ENCODE measurements at places on chromosomes 2 and 18.
A peak's percentile ranks its signal among the peaks of the same experiment; 100 is the strongest.

GRCh38 chr18:61898640-61899101 is 5.9 kb upstream of the RNF152 start:
- DNase-seq = no peak

DNA sequence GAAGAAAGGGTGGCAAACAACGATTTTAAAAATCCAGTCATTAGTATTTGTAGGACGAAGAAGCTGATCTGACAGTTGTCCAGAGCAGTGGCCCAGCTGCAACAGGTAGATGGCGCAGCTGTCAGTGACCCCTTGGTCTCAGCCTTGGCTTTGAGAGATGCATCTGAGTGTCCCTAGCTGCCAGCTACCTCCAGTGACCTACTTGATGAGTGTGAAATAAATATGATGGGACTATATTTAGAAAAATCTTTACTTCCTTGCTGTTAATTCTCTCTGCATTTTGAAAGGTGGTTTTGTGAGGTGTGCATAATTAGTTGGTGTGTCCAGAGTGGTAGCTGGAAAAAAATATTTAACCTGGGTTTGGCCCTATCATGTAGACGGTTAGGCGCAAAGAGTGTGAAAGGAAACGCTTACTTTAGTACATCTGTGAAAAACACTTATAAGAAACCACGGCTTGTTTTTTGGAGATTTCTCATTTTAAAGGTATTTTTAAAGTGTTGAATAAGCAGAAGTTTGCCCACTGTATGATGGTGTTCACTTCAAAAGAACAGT is 963 bp downstream of the INPP1 start:
- no peak for DNase-seq

DNA sequence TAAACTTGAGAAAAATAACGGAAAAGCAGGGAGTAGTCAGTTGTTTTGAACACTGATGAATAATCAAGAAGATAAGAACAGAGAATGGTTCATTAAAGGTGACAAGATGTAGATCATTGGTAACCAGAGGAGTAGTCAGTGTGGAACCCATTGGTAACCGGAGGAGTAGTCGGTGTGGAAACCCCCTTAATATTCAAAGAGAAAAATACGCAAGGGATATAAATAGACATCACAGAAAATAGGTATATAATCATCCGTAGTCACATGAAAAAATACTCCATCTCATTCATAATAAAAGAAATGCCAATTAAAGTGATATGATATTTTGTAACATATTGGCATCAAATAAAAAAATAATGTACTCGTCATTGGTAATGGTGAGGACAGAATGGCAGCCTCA is 70.6 kb upstream of the EPAS1 start:
- DNase-seq = no peak

GRCh38 chr2:86398500-86399474 is 42.4 kb upstream of the KDM3A start:
- DNase-seq = no peak

DNA sequence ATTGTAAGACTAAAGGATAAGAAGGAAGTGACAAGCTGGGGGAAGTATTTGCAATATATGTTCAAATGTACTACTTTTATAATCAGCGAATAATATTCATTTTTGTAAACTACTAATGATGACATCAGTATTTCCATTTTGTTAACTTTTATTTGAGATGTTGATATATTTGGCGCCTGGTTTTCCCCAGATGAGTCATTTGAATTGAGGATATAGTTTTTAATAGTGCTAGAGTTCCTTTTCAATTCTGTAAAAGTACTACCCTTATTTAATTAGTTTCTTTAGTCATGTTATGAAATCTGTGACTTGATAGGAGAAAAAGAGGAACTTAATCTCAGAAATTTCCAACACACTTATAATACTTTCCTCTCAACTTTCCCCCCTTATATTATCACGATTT is 495.3 kb downstream of the IRS1 start:
- DNase-seq = no peak

DNA sequence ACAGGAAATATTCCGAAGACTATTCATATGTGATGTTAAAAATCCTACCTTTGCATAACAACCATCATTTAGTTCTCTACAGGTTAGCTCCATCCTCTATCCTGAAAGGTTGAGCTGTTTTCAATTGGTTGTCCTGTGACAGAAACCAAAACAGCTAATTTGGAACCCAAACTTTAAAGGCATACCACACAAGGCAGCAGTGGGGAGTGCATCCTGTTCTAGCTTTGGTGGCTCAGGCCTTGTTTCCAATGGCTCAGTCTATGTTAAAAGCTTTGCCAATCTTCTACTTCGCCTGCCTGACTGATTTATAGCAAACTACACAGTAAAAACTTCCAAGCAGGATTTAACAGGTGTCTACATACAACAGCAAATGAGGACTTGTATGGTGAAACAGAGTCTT is 3.2 kb downstream of the CD226 start:
- no peak for DNase-seq

- no peak for DNase-seq
Measured at GRCh38 chr2:120406566-120406965, 60.6 kb downstream of the INHBB start.

GRCh38 chr2:231632559-231633142 is 40.0 kb downstream of the TEX44 start:
- DNase-seq = no peak

DNA sequence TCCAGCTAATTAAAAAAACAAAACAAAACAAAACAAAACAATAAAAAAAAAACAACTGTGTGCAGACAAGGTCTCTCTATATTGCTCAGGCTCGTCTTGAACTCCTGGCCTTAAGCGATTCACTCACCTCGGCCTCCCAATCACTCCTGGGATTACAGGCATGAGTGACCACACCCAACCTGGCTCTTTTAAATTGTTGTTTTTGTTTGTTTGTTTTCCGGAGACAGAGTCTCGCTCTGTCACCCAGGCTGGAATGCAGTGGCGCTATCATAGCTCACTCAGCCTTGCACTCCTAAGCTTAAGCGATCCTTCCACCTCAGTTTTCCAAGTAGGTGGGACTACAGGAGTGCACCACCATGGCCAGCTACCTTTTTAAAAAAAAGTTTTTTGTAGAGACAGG is 201.6 kb downstream of the EN1 start:
- DNase-seq = no peak

DNA sequence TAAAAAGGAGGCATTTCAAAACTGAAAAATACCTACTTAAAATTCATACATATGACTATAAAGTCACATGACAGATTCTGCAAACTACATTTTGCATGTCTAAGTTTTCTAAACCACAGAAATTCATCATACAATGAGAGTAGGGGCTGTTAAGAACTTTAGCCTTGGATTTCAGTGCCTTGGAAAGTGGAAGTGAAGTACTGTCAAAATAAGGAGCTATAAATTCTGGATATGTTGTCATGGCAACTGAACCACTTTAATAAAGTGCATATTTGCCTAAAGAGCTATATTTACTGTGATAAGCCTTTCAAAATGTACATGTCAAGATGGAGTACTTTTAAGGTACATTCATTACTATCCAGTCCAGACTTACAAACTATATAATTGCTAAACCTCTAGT is 227.1 kb downstream of the RAB3GAP1 start:
- no peak for DNase-seq

DNA sequence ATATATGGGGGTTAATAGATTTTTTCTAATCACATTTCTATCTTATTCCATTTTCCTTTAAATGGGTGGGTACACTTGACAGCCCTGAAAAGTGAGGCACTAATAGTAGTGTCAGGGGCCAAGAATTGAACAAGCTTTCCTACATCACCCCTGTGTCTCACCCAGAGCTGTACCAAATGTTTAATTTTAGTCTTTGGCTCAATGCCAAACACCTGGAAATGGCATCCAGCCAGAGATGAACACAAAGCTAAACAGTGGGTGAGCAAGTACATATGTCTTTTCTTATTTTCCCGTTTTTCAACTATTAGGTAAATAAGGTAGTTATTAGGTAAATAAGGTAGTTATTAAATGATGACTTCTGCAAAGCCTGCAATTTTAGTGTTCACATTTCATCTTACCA is 276.3 kb upstream of the ERBB4 start:
- DNase-seq = no peak

DNA sequence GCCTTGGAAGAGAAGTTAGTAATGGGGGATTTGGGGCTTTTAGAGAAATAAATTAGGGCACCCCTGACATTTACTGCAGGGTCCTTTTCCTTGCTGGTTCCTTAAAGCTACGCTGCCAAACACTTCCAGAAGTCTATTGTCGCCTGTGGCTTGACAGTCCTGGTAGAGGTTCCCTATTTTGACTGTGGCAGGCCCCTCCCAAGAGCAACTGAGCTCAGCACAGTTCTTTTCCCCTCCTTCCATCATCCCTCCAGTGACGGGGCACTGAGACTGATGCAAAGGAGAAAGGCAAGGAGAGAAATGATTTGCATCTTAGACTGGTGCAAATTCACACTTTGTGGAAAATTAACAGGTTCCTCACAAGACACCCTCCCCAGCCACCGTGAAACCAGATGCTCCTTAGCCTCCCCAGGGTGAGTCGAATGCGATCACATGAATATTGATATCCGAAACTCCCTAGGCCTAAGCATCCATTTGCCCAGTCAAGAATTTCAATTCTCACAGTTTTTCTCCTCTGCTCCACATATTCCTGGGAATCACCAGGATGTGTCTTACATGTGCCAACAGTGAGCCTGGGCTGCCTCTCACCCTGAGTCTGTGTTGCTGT is 45.4 kb downstream of the RABL2A start:
- no peak for DNase-seq

DNA sequence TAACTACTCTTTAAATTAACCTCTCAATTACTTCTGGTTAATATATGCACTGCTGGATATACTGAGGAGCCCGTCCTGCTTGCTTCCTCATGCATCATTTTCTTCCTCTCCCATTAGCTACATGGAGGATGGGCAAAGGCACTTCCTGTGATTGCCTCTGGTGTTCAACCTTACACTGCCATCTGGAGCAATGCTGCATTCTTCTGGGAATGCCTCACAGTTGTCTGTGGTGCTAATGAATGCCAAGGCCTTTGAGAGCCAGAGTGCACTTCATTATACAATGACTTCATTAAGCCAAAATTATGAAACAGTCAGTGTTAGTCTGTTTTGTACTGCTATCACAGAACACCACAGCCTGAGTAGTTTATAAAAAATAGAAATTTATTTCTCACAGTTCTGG is 134.8 kb upstream of the DOCK10 start:
- DNase-seq = no peak

GRCh38 chr2:238702276-238703052 is 145.4 kb upstream of the TWIST2 start:
- DNase-seq = no peak

DNA sequence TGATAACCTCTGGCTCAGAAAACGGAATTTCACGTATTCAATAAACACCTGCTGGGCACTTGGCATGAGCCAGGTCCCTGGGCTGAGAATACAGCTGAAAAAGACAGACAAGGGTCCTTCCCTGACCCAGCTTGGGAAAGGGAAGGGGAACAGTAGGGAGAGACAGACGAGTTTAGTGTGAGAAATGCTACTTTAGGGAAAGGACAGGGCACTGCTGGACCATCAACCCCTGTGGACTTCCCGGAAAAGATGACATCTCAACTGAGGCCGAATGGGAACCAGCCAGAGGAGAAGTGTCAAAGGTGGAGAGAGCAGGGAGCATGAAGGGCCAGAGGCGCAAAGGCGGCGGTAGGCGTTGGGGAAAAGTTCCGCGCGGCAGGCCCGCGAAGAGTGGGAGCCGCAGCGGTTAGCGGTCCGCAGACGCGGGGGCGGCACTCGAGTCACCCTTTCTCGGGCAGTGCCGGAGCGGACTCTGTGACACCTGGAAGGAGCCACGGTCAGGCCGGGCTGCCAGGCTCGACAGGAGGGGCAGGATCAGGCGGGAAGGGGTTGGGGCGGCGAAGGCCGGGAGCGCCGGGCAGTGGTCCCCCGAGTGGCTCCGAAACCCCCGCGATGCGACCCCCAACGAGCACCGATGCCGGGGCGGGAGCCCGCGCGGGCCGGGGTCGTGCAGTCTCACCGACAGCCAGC is 519 bp downstream of the TEX261 start:
- peak; percentile 27 for DNase-seq

DNA sequence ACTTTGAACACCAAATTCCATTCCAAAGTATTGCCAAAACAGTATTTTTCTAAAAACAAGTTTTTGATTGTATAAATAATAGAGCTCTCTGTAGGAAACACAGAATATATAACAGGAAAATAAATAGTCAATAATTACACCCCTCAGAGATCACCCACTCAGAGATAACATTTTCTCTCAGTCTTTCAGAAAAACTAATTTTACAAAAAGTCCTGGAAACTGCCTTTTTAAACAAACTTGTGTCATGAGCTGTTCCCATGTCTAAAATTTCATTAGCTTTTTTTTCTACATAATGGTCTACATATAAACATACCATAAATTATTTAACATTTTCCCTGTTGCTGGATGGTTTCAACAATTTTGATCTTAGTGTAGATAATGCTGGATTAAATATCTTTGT is 1.2 kb upstream of the WDSUB1 start:
- DNase-seq = no peak

DNA sequence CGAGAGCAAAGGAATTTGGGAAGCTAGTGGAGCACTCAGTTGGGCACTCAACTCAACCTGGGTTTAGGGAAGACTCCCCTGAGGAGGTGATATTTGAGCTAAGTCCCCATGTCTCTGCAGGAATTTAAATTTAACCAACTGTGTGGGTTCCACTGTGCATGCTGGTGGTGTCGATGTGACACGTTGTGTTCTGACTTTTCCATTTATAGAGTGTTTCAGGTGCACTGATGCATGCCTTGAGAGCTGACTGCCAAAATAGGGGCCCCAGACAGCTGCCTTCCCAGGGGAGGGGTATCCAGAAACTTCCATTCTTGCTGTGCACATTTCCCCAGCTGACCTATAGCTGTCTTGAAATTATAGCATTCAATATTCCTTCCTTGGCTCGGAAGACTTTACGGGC is 63.7 kb upstream of the BCL2L11 start:
- DNase-seq = no peak

- DNase-seq = no peak
Measured at GRCh38 chr2:24009680-24010476, at the start of gene MFSD2B. MFSD2B (plus strand) TSS chr2:24010085; CDS start chr2:24010097, 12 bp downstream.

DNA sequence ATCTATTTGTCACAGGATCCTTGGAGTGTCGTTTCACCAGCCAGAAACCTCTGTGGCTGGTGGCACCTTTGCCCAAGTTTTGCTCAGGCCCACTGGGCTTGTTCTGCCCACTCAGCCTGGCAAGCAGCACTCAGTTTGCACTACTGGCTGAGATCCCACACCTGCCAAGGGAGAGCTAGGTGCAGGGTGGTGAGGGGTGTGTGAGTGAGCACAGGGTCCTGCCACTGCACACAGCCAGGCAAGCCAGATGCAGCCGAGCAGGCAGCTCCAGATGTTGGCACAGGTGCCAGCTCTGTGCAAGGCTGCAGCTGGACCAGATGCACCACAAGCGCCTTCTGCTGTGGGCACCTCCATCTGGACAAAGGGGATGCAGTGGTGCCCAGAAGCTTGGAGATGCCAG is 281.7 kb upstream of the UBE2E3 start:
- DNase-seq = no peak

All from activated gamma-delta T cell (primary cell).